ENCODE measurements at places on chromosomes 6 and 20.

- no peak for DNase-seq
Measured at GRCh38 chr6:137769797-137770362, 97.2 kb upstream of the TNFAIP3 start.

DNA sequence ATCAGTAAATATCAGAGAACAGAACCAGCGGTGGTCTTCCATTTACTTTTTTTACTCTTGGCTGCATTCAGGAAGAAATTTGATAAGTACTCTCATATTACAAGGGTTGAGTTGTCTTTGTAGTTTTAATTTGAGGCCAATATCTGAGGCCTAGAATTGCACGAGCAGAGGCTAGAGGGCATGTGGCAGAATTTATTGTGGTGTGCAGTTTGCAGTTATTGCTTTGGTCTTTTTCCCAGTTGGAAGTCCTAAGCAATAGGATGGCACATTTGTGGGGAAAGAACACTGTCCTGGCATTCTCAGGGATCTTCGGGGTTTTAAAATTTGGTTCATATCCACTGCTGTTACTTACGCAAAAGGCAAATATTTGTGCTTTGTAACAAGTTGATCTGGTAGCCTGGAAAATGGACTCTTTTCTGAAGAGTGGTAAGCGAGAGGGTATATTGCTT, 66.0 kb downstream of the CTNNBL1 start:
- DNase-seq: no peak

GRCh38 chr6:137283940-137284810, 65.0 kb upstream of the IFNGR1 start:
- DNase-seq: no peak

- no peak for DNase-seq
Measured at GRCh38 chr6:34748757-34749156, 8.5 kb upstream of the SNRPC start.

GRCh38 chr6:138386897-138387296, 9.2 kb downstream of the SMIM28 start:
- DNase-seq: no peak

GRCh38 chr20:63558804-63559484, 5.0 kb downstream of the FNDC11 start:
- DNase-seq: no peak

- no peak for DNase-seq
Measured at GRCh38 chr20:50111829-50112495, 988 bp downstream of the UBE2V1 start.

DNA sequence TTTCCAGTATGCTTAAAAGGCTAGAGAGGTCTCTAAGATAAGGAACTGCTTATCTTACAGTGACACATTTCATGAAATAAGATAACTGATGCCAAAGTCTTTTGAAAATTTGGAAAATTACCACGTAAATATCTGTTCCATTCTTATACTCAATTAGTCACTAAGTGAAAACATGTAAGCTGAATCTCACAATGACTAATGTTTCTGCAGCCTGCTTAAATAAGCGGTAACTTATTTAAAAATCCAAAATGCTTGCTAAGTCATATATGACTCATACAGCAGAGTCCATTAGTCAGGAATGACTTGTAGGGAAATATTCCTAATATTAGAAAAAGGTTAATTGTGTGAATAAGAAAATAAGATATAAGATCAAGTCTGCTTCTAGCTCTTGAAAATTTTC, 27.8 kb upstream of the LGSN start:
- no peak for DNase-seq

DNA sequence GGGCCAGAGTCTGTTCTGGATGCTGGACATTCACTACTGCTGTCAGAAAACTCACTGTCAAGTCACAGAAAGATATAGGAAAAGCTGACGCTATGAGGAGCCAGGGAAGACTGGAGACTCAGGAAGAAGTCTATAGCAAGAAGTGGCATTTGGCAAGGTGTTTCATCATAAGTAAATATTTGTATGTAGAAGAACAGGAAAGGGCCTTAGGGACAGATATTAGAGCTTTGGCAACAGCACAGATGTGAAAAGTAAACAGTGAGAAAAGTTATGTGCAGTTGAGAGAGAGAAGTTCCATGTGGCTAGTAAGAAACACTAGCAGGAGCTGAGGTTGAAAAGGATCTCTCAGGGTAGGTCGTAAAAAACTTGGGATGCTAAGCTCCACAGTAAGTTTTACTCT, 868.9 kb downstream of the PHF3 start:
- no peak for DNase-seq

DNA sequence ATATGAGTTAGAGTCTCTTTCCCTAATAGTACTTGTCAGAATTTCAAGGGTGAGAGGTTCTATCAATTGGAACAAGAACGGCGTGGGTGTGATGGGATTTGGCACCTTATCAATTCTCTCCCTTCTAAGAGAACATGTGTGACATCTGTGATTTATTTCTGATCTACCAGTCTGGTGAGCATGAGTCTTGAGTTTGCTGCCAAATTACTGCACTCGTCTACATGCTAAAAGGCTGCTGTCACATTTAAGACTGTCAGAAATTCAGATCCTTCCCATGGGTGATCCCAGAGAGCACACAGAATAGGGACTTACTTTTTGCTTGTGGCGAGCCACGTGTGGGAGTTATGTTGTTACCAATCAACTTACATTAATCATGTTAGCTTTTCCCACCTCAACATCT, 370.2 kb upstream of the SASH1 start:
- DNase-seq: no peak

- DNase-seq: no peak
Measured at GRCh38 chr6:106197441-106197840, 111.3 kb downstream of the PRDM1 start.

GRCh38 chr20:49281059-49281912, 3.4 kb upstream of the ZNFX1 start:
- DNase-seq: no peak

GRCh38 chr6:25961619-25962148, 918 bp upstream of the TRIM38 start:
- DNase-seq: no peak

- no peak for DNase-seq
Measured at GRCh38 chr6:41535766-41536165, 10.4 kb upstream of the FOXP4 start.

DNA sequence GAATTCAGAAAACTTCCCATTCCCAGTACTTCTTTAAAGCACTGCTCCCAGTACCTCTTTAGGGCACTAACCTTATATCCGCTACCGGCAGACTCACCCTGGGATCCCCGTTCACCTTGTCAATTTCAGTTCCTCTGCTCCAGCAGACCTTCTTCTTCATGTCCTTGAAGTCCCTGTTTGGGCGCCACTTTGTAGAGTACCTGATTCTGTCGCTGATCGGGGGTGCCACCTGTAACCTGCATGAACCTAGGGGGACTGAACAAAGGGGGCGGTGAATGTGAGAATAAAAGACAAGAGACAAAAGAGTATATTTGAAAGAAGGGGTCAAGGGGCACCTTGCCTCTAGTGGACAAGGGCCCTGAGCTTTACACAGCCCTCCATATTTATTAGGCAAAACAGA, 4.9 kb upstream of the GINS1 start:
- no peak for DNase-seq

DNA sequence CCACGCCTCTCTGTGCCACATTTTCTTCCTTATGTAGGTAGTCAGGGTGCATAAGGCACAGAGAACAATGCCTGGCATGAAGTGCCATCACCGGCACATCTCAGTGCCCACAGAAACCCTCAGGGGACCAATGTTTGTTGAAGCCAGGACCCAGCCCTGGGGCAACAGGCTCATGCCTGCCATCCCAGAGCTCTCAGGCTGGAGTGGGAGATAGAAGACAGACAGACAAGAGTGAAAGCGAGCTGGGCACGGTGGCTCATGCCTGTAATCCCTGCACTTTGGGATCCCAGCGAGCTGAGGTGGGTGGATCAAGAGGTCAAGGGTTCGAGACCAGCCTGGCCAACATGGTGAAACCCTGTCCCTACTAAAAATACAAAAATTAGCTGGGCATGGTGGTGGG, 13.5 kb downstream of the EFCAB8 start:
- no peak for DNase-seq

DNA sequence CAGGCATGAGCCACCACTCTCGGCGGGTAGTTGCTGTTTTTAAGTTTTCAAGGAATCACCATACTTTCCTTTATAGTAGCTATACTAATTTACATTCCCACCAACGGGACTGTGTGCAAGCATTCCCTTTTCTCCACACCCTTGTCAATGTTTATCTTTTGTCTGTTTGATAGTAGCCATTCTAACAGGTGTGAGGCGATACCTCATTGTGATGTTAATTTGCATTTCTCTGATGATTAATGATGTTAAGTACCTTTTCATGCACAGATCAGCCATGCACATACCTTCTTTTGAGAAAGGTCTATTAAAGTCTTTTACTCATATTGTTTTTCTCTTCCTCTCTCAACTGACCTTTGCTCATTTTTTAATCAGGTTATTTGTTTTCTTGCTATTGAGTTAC, 43.0 kb upstream of the CCND3 start:
- DNase-seq: no peak

GRCh38 chr6:138196122-138196738, 22.1 kb downstream of the PBOV1 start:
- DNase-seq: no peak

DNA sequence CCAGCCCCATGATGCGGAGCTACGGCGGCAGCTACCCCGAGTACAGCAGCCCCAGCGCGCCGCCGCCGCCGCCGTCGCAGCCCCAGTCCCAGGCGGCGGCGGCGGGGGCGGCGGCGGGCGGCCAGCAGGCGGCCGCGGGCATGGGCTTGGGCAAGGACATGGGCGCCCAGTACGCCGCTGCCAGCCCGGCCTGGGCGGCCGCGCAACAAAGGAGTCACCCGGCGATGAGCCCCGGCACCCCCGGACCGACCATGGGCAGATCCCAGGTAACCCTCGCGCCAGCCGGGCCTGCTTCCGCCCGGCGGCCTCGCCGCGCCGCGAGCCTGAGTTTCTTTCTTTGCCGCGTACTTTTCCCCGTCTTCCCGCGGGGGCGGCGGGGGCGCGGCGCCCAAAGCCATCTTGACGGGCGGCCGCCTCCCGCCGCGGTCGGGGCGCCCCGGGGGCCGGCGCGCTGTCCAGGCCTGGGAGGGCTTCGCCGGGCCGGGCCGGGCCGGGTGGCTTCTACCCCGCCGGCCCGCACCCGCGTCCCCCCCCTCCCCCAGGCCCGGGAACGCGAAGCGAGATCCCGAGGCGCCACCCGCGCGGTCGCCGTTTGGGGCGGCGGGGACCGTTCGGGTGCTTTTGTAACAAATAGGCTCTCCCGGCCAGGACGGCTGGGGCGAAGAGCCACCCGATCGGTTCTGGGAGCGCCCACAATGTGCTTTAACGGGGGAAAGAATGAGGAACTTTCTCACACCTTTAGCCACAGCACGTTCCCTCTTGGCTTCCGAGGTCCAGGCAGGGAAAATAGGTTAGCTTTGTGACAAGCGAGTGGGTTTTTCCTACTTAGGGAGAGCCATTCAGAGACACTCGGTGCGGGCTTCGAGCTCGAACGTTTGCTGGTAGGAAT, 2.3 kb downstream of the ARID1B start:
- no peak for DNase-seq

GRCh38 chr6:7833751-7834070, 76.9 kb downstream of the TXNDC5 start:
- DNase-seq: no peak

- no peak for DNase-seq
Measured at GRCh38 chr6:15058200-15059061, 187.4 kb upstream of the JARID2 start.

- DNase-seq: no peak
Measured at GRCh38 chr20:19652591-19653026, 105.4 kb upstream of the RIN2 start.

- no peak for DNase-seq
Measured at GRCh38 chr6:39931607-39932006, 2.7 kb downstream of the MOCS1 start.

GRCh38 chr20:1171461-1172093, 13.2 kb downstream of the TMEM74B start:
- no peak for DNase-seq

- no peak for DNase-seq
Measured at GRCh38 chr6:98831057-98831958, 3.1 kb upstream of the POU3F2 start.

- DNase-seq: no peak
Measured at GRCh38 chr20:61442075-61442670, 190.1 kb downstream of the CDH4 start.

DNA sequence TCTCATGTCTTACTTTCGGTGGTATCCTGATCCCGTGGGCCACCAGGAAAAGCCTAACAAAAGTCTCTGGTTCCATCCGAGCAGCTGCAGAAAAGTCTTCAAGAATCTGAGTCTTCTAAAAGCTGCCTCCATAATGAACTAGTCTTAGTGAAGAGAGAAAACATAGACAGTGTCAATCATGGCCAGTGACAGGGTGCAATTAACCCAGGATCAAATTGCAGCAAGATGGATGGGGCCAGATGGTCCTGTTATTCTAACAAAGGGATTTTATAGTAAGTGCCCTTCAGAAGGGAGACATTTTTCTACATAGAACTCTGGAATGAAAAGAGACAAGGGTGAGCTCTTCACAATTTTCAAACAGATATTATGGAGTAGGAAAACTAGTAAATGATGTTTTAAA, 281.6 kb upstream of the ZFP64 start:
- no peak for DNase-seq

DNA sequence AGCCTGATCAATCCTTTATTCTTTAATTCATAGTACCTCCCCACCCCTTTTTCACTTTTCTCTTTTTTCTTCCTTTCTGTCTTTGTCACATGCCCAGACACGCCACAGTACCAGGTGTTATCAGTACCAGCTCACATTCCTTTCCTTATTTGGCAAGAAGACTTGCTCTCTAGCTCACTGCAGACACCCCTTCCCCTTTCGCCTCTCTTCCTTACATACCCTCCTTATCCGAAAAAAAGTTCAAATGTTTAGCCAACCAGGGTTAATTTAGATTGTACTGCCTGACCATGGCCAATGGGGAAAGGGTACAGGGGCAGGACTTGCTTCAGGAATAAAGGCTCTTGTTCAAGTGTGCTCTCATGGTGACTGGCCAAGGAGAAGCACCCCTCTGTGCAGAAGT, 9.3 kb upstream of the SIRPB2 start:
- DNase-seq: no peak

GRCh38 chr6:26351544-26351953, 13.4 kb upstream of the BTN3A2 start:
- no peak for DNase-seq

- no peak for DNase-seq
Measured at GRCh38 chr6:41561931-41562911, 16.0 kb downstream of the FOXP4 start.

GRCh38 chr6:54291146-54291545, 17.1 kb upstream of the TINAG start:
- no peak for DNase-seq

- no peak for DNase-seq
Measured at GRCh38 chr6:108510461-108511319, 50.0 kb upstream of the FOXO3 start.

DNA sequence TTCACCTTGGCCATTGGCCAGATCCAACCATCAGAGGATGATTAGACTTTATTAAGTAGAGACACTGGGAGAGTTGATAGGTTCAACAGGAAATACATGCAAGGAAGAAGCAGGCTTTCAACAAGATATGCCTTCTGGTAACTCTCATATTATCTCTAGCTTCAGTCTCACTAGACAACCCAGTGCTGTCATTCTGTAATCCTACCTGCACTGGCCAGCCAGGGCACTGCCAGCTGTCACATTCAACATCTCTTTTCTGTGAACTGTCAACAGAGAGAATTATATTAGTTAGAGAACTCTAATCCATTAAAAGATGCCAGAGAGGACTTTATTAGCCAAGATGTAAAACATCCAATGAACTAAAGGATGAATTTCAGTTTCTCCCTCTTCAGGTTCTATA, 337.9 kb upstream of the JAG1 start:
- no peak for DNase-seq
